ENCODE measurements at places on chromosomes 6 and 20.

- no peak for DNase-seq
These were observed 86.5 kb downstream of the ATRN start for GRCh38 chr20:3557237-3557785.

GRCh38 chr6:45502456-45502855 is 124.7 kb upstream of the SUPT3H start:
- DNase-seq, result no peak

DNA sequence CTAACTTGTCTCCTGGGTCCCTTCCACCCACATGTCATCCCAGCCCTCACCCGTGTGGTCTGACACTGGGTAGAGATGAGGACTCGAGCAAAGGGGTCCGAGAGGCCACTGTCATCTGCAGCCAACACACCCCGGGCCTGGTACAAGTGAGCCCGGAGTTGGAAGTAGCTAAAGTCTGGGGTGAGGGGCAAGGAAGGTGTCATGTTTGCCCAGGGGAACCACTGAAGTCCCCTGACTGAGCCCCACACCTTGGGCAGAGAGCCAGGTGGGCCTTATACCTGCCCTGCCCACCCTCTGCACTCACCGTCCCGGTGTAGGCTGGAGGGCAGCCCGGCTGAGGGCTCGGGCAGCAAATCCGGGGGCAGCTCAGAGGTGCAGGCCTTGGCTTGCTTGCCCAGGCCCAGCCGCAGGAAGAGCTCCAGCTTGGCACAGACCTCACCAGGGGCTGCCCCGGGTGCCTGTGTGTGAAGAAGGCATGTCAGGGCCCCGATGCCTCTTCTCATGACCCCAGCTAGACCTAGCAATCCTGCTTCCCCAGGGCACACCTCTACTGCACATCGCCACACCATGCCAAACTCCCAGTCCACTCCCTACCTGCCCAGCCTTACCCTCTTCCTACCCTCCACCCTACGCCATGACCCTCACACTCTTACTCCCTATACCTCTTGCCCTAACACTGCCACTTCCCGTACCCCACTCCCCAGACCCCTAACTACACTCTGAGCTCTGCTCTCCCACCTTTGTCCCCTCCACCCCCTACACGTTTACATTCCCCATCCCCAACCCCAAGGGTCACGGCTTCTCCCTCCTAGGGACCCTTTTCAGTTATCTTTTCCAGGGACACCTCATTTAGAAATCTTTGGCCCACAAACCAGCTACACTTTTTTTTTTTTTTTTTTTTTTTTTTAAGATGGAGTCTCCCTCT is 31.7 kb upstream of the SPAG4 start:
- DNase-seq, result no peak

- no peak for DNase-seq
These were observed 103.2 kb upstream of the PRDM1 start for GRCh38 chr6:105982761-105983540.

DNA sequence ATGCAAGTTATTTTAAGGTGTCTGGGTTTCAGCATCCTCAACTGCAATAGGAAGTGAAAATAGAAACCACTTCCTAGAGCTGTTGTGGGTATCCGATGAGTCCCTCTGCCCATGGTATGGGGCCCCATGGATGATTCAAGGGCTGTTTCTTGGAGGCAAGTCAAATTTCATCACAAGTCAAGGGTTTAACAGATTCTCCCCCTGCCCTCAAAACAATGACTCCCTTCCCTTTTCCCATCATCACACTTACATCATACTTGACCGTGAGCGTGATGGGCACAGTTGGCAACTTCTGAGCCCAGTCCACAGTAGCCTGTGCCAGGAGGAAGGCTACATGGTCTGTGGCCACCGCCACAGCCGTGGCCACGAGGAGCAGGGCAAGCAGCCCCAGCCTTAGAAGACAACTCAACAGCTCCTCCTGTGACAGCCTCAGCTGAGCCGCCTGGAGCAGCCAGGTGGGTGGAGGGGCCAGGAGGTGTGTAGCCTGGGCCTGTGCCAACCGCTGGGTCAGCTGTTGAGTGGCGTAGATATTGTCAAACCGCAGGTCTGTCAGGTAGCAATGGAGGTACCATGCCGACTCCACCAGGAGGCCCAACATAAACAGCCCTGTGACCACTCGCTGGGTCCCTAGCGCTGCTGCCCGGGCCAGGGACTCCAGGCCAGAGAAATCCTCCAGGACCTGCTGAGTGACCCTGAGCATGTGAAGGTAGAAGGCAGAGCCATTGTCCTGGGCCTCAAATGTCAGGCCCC is 5.2 kb downstream of the OCSTAMP start:
- DNase-seq, result no peak

- no peak for DNase-seq
These were observed 1.5 kb upstream of the TMEM200A start for GRCh38 chr6:130364224-130364780.

DNA sequence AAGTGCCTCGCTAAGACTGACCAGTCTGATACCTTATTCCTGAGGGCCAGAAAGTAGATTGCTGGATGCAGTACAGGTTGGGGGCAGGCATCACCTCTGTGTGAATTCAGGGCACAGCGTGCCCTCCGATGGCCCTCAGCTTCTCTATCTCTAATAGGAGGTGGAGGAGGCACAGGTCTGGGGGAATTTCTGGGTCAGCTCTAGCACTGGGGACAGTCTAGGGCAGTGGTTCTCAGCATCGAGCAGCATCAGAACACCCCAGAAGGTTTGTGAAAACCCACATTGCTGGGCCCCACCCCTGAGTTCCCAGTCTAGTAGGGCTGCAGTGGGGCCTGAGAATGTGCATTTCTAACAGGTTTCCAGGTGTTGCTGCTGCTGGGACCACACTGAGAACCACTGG is 166.7 kb downstream of the CDC5L start:
- no peak for DNase-seq

GRCh38 chr6:111011360-111012142 is 29.7 kb downstream of the RPF2 start:
- DNase-seq, result peak; percentile 53

GRCh38 chr20:833121-833449 is 430 bp upstream of the FAM110A start:
- no peak for DNase-seq

DNA sequence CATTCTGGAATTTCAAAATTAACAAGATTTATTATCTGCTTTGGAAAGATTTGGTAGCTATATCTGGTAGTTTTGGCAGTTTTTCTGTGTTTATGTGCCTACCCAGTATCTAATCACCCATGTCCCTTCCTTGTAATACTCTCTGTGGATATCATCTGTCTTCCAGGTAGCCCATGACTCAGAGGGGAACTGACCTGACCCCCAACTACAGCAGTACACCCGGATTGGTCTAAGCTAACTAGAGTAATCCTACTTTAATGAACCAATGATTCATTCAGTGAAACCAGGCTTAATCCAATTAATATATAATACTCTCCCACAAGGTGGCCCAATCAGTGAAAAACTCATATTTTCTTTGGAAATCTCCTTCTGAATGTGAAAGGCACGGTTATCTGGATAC is 295.3 kb upstream of the SULF2 start:
- no peak for DNase-seq

DNA sequence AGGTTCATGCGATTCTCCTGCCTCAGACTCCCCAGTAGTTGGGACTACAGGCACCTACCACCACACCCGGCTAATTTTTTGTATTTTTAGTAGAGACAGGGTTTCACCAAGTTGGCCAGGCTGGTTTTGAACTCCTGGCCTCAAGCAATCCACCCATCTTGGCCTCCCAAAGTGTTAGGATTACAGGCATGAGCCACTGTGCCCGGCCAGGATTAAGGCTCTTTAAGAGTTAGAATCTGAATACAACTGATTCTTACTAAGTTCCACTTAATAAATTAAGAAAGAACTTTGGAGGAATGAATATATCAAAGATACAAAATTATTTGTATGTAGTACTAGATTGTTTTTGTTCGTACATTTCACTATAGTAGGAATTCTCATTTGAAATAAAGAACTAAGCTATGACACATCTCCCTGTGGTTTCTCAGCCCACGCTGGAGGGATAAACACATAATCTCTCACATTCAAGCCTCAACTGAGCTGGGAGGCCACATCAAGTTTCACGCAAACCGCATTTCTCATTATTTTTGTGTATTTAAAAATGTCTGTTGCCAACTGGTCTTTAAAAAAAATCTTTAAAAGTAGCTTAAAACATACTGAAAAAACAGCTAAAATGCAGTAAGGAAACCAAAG is 34.2 kb downstream of the DTNBP1 start:
- peak; percentile 75 for DNase-seq

DNA sequence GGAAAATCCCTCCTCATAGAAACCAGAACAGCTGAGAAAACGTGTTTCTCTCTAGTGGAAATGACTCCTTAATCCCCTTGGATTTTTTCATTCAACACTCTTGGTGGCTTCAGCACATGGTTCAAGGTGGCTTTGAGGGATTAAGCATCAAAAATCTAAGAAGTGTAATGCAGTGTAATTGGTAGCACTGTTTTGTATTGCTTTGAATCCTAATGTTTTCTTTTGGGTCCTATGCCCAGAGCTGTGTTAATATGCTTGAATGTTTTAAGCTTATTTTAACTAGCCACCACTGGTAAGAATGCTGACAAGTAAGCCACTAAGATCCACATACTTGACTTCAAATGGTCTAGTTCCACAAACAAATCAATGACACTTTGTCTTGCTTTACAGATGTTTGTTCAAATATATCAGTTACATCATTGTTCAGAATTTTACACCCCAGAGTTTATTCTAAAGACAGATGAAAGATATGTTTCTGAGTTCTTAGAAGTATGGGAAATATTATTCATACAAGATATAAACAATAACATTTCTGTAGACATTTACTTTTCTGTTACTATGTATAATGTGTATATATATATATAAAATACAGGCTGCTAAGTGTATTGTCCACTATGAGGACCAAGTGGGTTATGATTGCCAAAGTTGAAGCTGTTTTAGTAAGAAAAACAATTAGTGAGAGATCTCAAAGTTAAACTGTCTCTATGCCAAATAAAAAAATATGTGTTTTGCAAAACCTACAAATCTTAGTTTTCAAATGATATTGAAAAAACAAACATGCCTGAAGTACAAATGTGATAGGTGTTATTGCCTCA is 220.8 kb downstream of the OGFRL1 start:
- no peak for DNase-seq

GRCh38 chr6:168101590-168102314 is 22.7 kb upstream of the FRMD1 start:
- no peak for DNase-seq

DNA sequence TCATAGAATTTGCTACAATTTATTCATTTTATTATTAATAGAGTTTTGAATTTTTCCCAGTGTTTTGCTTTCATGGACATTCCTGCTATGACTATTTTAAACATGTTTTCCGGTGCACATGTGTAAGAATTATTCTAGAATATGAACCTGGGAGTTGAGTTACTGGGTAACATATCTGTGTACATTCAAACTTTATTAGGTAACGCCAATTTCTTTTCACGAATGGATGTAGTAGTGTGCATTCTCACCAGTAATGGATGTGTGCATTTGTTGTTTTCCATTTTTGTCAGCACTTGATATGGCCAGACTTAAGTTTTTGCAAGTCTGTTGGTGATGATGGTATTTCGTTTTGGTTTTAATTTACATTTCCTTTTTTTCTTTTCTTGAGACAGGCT is 118.8 kb downstream of the CDKAL1 start:
- no peak for DNase-seq

DNA sequence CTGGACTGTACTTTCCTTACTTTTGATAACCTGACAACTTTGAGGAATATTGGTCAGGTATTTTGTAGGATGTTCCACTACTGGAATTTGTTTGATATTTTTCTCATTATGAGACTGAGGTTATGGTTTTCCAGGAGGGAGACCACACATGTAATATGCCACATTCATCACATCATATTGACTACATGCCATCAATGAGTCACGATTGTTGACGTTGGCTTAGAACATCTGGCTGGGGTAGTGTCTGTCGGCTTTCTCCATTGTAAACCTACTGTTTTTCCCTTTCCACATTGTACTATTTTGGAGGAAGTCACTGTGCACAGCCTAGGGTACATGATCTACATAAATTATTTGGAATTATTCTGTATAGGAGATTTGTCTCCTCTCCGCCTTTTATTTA is 1.4 kb upstream of the STX11 start:
- peak; percentile 59 for DNase-seq

Measured in fibroblast of skin of back (primary cell).